ENCODE measurements at places on chromosomes 1 and 21.

DNA sequence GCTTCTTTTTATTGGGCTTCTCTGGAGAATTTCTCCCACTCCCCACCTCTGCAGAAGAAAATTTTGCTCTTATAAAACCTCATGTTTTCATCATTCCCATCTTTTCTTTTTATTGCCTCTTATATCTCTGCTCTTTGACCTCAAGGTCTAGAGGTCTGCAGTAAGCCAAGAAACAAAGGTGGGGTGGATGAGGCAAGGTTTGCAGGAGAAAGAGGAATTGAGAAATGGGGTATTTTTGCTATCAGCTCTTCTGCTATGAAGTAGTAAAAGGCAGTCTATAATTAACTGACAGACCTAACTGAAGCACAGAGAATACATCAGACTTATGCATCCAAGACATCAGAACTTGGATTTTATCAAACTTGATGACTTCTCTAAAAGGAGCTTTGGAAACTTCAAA, 22.9 kb downstream of the SYT11 start:
- DNase-seq: no peak

DNA sequence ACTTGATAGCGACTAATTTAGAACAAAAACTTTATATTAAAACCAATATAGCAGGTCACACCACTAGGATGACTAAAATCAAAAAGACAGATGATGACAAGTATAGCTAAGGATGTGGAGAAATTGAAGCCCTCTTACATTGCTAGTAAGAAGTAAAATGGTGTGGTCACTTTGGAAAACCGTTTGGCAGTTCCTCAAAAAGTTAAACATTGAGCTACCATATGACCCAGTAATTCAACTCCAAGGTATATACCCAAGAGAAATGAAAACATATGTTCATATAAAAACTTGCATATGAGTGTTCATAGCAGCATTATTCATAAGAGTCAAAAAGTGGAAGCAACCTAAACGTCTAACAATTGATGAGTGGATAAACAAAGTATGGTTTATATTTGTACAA, 13.0 kb upstream of the SERINC2 start:
- no peak for DNase-seq

GRCh38 chr1:230394741-230395140, 31.4 kb downstream of the PGBD5 start:
- no peak for DNase-seq

GRCh38 chr1:247415423-247416361, at the start of gene NLRP3:
Gene NLRP3 (plus strand): TSS chr1:247416173. CDS start chr1:247418801, 2,628 bp downstream.
- DNase-seq: peak; percentile 56

GRCh38 chr1:19484798-19485361, 459 bp downstream of the CAPZB start:
- no peak for DNase-seq

GRCh38 chr1:27138368-27138767, 16.6 kb downstream of the SLC9A1 start:
- no peak for DNase-seq

DNA sequence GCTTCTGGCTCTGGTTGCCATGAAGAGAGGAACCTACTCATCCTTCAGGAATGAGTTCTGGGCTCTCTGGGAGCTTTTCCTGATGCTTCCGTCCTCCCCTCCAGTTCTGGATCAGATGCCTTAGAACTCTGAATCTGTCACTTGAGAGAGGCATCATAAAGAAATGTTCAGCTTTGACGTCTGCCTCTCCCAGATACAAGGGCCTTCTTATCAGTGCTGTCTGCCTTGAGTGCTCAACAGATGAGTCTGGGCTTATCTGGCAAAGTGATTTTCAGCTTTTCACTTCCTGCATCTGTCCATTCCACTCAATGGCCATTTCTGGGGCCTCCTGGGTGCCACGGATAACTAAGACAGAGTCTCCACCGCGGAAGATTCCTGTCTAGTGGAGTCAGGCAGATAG, 12.3 kb upstream of the OTUD3 start:
- DNase-seq: no peak

GRCh38 chr1:36285443-36286101, 20.6 kb upstream of the SH3D21 start:
- peak; percentile 83 for DNase-seq

DNA sequence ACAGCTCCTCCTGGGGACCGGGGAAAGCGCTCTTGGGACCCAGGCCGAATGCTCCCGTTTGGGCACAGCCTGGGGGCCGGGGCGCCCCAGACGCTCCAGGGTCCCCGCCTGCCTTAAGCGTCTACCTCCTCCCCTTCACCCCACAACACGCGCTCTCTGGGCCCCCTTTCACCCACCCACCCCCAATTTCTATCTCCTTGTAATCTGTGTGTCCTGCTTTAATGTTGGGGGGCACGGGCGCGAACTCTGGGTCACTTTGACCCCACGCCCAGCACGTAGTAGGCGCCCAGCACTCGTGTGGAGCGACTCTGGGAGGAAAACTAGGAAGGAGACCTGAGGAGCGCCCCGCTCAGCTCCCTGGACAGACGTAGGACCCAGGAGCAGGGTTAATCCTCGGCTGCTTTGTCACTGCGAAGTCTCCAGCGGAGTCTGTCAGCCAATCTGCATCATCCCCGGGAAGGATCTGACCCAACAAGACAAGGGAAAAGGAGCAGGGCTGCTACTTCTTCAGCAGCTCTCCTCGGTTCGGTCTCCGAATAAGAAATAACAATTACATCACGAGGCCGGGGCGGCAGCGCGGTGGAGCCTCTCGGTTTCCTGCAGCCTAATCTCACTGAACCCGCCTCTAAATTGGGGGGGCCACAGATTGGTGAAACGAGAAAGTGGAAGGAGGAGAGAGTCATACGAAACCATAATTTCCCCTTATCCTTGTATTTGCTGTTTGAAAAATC, 757 bp upstream of the NRIP1 start:
- peak; percentile 84 for DNase-seq

DNA sequence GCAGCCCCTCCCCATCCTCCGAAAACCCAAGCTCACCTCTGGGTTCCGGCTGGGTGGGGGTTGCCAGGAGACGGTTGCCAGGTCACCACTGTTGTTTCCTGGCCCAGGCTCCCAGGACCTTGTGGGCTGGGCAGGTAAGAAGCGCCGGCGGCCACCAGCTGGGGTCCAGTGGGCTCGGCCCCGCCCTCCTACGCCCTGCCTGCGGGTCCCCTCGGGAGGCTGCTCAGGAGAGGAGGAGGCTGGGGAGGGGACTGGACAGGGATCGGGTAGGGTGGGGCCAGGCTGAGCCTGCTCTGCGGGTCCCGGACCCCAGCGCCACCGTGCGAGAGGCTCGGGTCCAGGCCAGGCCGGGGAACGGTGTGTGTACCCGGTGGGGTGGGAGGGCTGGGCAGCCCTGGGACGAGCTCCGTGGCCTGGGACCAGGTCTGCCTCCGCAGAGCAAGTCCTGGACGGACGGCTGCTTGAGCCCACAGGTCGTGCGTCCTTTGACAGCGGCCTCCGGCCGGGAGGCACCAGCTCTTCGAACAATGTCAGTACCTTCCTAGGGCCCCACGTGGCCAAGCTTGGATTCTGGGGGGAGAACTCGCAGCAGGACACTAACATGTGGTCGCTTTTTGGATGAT, at the start of gene TTLL10:
Gene TTLL10, plus strand, starts transcription at position 88 of the 623 bp plus-strand sequence. CDS start 5,336 bp downstream, outside the sequence.
- peak; percentile 79 for DNase-seq

DNA sequence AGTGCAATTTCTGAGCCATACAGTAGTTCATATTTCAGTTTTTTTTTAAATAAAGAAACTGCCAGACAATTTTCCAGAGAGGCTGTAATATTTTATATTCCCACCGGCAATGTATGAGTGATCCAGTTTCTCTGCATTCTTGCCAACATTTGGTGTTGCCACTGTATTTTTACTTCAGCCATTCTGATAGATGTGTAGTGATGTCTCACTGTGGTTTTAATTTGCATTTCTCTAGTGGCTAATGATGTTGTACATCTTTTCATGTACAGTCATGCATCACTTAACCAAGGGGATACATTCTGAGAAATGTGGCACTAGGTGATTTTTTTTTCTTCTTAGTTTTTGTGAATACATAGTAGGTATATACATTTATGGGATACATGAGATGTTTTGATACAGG, 99.6 kb downstream of the CENPF start:
- DNase-seq: no peak

GRCh38 chr1:204285436-204286305, 71.9 kb upstream of the GOLT1A start:
- DNase-seq: no peak

DNA sequence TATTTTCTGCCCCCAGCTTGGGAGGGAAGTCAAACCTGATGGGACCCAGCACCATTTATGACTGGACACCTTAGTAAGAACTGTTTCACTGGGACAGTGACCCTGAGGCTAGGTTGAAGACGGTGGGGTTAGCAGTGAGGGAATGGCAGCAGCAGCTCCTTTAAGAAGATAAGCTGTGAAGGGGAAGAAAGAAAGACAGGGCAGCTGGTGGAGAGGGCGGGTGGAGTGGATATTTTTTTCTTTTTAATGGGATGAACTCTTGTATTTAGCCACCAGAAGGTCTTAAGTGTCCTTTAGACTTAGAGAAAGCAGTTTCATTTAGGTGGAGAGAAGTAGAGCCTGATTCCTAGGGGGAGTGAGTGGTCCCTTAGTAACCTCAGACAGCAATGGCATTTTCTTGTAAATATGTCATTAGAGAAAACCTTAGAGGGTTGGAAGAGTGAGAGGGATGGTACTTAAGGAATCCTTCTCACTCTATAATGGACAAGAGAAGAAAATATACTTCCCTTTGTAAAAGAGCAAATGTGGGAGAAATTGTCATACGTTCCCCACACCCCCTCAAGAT, 187.5 kb downstream of the HHAT start:
- no peak for DNase-seq

Measured in activated CD4-positive, alpha-beta T cell treated with anti-CD3 and anti-CD28 coated beads, Interleukin-2, amount 10 ng/mL, durations not matched to agents 7 days and 5 days (primary cell).